ENCODE measurements at places on chromosomes 5 and 9. TPM values are rescaled to one million over a fixed set of nuclear protein-coding genes. Genes with fewer than 3 reads are reported as not detected.

- DNase-seq = no peak
These were observed 105.3 kb downstream of the VAV2 start for GRCh38 chr9:133886563-133887501.

DNA sequence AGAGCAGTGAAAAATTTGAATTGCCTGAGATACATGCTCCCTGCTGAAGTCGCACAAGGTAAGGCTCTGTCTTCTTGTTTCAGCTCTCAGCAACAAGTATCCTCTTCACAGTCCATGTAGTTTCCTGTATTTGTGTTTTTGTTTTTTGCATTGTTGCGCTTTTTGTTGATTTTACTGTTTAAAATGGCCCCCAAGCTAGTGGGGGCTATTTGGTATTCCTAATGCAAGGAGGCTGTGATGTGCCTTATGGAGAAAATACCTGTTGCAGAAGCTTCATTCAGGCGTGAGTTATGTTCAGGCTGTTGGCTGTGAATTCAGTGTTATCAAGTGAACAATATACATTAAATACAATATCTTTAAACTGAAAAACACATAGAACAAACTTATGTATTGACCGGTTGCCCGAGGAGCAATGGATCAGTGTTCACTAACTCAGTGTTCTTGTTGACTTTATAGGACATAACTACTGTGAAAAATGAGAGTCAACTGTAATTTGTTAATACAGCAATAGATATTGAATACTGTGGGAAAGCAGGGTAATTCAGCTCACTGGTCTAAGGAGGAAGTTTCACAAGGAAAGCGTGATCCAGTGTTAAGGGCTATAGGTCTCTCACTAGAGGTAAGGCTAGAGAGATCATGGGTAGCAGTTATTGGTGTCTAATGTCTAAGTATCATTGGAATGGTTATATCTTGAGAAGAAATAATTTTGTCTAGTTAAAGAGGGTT, 150.5 kb downstream of the GCNT1 start:
- no peak for DNase-seq

GRCh38 chr9:107090218-107090617, 192.9 kb upstream of the RAD23B start:
- DNase-seq = no peak

DNA sequence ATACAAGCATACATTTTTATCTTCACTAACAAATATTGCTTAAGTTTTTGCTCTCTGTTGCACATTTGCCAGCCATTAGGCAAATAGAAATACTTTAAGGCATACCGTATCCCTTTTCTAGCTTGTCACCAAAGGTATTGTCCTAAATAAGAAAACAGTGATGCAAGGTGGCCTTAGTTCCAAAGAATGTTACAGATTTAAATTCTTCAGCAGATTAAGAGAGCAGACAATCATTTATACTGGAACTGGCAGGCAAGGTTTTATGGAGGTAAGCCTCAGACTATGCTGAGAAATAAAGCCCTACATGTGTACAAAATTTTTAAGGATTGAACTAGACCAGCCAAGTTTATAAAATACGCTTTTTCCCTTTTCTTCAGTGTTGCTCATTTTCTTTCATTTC, 247.8 kb downstream of the IZUMO3 start:
- DNase-seq = no peak

Gene STPG3
- total RNA-seq = not detected
